ENCODE measurements at places on chromosomes 1 and 21. TPM values are rescaled to one million over a fixed set of nuclear protein-coding genes. Genes with fewer than 3 reads are reported as not detected.

ATP1A2 gene
- total RNA-seq: not detected

SDE2 gene
- total RNA-seq: 13.8 TPM

GBP6 gene
- not detected for total RNA-seq

GREM2 gene
- total RNA-seq: not detected

ZNF670 gene
- total RNA-seq: 1.4 TPM

FGR gene
- total RNA-seq: not detected

PTCH2 gene
- total RNA-seq: 0.16 TPM

EYA3 gene
- 4.4 TPM for total RNA-seq

IFNAR2 gene
- 1.2 TPM for total RNA-seq

SIK1 gene
- total RNA-seq: 29.7 TPM

CBR1 gene
- 224 TPM for total RNA-seq

C4BPB gene
- 8.4 TPM for total RNA-seq

SPATA45 gene
- total RNA-seq: not detected

GUCA2A gene
- 1.7 TPM for total RNA-seq

C1orf56 gene
- total RNA-seq: 2.4 TPM

TNFSF18 gene
- total RNA-seq: not detected

AMY1C gene
- total RNA-seq: not detected

BRINP2 gene
- total RNA-seq: not detected

REN gene
- 10.7 TPM for total RNA-seq

RAB42 gene
- 0.97 TPM for total RNA-seq

FCRLB gene
- total RNA-seq: 1.4 TPM

PEAR1 gene
- 1.4 TPM for total RNA-seq

SMIM34 gene
- total RNA-seq: not detected

DNAI4 gene
- total RNA-seq: 1.4 TPM

SEMA6C gene
- 0.13 TPM for total RNA-seq

FNDC5 gene
- total RNA-seq: not detected

CSMD2 gene
- not detected for total RNA-seq

SYCP1 gene
- total RNA-seq: not detected

NECTIN4 gene
- 10.4 TPM for total RNA-seq

TBX15 gene
- total RNA-seq: 0.03 TPM

MAN1C1 gene
- total RNA-seq: 0.28 TPM

GSTM1 gene
- not detected for total RNA-seq

GPR25 gene
- total RNA-seq: not detected

ALX3 gene
- total RNA-seq: not detected

MRAP gene
- total RNA-seq: not detected

COL6A1 gene
- 4.4 TPM for total RNA-seq

TDRKH gene
- 6.8 TPM for total RNA-seq

MNDA gene
- not detected for total RNA-seq

NBPF11 gene
- 3.5 TPM for total RNA-seq

BRDT gene
- not detected for total RNA-seq

FAM131C gene
- 0.43 TPM for total RNA-seq

LRRC39 gene
- 0.05 TPM for total RNA-seq

LCE2A gene
- not detected for total RNA-seq

IVL gene
- 2.2 TPM for total RNA-seq

GBP7 gene
- not detected for total RNA-seq

KRTAP10-9 gene
- not detected for total RNA-seq

All from HT-29 (cell line).